ENCODE measurements at places on chromosomes 12 and 14.

DNA sequence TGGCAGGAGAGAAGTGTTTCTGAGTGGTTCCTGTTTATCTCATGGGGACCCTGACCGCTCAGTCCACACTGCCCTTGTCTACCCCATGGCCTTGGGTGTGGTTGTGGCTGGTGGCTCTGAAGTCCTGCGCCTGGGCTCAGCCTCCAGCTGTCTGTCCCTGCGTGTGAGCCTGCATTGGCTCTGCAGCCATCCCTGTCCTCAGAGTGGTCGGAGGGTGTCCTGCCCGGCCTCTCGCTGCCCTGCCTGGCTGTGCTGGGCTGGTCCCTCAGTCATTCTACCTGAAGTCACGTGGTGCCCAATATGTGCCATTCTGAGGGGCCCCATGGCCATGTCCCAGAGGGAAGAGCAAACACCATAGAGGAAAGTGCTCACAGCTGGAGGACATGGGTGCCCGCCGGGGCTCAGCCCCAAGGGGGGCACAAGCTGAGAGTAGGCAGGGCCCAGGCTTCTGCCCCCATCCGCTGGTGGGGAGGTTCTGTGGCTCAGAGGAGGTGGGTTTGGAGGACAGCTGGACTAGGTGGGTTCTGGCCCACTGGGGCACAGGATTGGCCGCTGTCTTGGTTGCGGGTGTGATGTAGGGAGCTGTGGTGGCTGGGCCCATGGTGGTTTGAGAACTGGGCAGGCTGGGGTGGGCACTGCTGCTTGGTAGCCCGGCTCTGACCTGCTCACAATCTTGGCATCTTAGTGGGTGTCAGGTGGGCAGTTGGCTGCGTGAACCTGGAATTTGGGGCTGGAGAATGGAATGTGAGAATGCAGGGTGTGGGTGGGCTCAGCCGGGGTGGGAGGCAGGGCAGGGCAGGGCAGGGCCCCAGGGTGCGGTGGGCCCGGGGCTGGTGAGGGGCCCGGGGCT lies 11.6 kb downstream of the TEDC1 start:
- no peak for DNase-seq

- DNase-seq: no peak
These were observed 181.3 kb downstream of the CACNA1C start for GRCh38 chr12:2234091-2234490.

DNA sequence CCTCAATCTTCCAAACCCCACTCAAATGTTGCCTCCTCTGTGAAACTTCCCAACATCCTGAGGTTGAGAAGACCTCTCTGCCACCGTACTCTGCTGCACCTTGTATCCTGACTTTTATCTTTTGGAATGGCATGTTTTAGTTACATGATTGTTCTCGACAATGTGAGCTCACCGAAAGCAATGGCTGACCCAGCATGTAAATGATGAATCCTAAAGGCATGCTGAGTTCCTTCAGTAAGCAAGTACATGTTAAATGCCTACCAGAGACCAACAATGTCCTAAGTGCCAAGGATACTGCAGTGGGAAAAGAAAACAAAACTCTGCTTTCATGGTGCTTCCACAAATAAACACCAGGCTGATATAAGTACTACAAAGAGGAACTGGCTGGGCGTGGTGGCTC lies 13.7 kb downstream of the PPP1R13B start:
- no peak for DNase-seq

DNA sequence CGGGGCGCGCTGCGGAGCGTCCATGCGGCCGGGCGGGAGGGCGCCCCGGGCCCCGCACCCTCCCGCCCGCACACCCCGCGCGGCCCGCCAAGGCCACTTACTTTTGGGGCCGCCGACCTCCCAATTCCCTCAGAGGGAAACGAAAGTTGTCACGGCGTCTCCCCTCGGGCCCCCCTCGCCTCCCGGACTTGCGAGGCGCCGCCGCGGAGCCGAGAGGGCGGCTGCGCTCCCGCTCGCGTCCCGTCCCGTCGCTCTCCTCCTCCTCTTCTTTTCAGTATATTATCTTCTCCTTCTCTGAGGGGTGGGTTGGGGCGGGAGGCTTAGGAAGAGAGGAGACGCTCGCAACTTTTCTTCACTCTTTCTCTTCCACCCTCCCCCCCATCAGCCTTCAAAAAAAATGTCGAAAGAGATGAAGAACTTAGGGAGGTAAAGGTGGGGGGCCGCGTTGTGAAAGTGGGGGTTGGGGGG lies 613 bp downstream of the DUSP16 start:
- peak; percentile 60 for DNase-seq

GRCh38 chr14:51201890-51202289 lies 38.2 kb upstream of the TMX1 start:
- no peak for DNase-seq

All from NCI-H526 (cell line).